ENCODE measurements at places on chromosomes 16 and 17.
A peak's percentile ranks its signal among the peaks of the same experiment; 100 is the strongest.

GRCh38 chr16:78307824-78308528, 208.5 kb downstream of the WWOX start:
- no peak for DNase-seq

GRCh38 chr17:80760511-80760911, 215.9 kb downstream of the RPTOR start:
- peak; percentile 65 for DNase-seq

DNA sequence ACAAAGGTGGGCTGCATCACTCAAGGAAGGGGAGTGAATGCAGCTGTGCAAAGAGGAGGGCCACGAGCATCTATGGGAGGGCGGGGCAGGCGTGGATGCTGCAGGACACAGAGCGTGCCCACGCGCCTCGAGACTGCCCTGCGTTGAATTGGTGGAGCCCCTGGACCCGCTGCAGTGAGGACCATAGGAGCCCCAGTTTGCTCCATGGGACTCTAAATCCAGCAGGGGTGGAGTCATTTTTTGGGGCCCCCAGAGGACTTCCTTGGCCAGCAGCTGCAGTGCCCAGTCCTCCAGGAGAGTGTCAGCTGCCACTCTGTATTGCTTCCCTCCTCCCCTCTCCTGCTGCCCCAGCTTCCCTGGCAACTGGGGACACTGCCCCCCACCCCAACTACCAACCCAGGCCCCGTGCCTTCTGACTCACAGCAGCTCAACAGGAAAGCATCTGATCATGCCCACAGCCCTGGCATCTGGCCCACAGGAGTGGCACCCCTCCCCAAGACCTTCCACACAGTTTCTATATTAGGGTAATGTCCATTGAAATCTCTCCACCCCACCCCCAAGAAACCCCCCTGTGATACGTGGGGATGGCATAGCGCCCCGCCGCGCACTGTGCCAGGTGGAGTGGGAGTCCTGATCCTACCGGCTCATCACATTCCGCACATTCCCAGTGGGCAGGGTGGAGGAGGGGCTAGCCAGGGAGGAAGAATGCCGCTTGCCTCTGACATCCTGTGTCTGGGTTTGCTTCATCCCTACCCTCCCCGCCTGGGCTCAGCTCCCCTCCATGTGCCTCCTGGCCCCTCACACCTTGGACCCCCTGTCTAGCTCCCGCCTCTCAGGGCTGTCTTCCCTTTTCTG, 27.8 kb upstream of the ITGA3 start:
- peak; percentile 82 for DNase-seq

- DNase-seq = no peak
Observed at GRCh38 chr16:87995644-87996043, 44.4 kb downstream of the BANP start.

DNA sequence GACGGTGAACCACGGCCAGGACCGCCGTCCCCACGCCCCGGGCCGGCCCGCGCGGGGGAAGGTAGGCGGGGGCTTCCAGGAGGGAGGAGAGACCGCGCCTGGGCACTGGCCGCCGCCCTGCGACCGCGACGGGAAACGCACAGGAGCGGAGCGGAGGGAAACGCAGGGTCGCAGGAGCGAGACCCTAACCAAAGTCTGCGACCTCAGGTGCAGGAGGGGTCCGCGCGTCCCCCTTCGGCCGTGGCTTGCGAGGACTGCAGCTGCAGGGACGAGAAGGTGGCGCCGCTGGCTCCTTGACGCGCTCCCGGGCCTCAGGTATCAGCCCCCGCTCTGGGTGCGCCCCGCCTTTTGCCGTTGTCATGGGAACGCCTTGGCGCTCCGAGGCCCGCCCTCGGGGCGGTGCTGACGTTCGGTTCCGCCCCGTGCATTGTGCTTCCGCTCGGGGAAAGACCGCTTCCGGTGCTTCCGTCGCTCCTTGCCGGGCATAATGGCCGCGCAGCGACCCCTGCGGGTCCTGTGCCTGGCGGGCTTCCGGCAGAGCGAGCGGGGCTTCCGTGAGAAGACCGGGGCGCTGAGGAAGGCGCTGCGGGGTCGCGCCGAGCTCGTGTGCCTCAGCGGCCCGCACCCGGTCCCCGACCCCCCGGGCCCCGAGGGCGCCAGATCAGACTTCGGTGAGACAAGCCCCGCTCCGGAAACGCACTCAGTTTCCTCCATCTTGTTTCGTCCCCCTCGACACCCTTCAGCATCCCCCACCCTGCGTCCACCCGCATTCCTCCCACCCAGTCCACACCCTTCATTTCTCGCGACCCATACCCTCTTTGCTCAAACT, at the start of gene OVCA2:
Gene OVCA2 (plus strand): TSS at position 462 of the 829 bp plus-strand sequence. CDS start 26 bp downstream, at position 488.
- DNase-seq = peak; percentile 96

DNA sequence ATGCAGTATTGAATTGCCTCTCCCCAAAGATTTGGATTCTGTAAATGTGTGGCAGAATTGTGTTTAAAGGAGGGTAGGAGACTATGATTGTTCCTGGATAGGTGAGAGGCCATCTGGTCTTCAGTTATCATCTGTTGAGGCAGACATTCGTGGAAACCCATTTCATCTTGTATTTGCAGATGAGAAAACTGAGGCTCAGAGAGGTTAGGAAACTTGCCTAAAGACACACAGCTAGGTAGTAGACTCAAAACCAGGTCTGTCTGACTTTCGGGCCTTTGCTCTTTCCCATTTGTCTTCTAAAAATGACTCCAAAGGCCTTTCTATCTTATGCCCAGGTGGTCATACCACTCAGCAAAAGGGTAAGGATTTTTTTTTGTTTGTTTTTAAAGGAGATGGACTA, 210.3 kb downstream of the SHISA9 start:
- DNase-seq = no peak

- DNase-seq = no peak
Observed at GRCh38 chr17:31531336-31531980, 140.0 kb downstream of the RAB11FIP4 start.

DNA sequence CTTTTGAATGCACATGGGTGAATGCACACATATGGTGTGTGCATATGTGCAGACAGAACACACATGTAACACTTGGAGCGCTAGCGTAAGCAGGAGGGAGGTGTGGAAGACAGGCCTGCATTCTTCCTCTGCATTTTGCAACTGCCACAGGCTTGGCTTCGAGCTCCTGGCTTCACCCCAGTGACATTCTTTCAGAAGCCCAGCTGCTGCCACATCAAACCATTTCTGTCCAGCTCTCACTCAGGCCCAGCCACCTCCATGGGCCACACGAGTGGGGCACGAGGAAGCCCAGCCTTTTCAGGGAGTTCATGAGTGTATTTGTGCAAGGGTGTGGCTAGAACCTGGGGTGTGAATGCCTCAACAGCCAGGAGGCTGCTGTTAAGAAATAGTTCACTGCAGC, 18.8 kb downstream of the LGALS3BP start:
- DNase-seq = peak; percentile 42

GRCh38 chr17:29674281-29674680, 51.6 kb upstream of the CORO6 start:
- no peak for DNase-seq

- no peak for DNase-seq
Observed at GRCh38 chr16:21959050-21959449, 5.9 kb downstream of the UQCRC2 start.

- no peak for DNase-seq
Observed at GRCh38 chr17:74635418-74635817, 11.9 kb upstream of the CD300E start.

DNA sequence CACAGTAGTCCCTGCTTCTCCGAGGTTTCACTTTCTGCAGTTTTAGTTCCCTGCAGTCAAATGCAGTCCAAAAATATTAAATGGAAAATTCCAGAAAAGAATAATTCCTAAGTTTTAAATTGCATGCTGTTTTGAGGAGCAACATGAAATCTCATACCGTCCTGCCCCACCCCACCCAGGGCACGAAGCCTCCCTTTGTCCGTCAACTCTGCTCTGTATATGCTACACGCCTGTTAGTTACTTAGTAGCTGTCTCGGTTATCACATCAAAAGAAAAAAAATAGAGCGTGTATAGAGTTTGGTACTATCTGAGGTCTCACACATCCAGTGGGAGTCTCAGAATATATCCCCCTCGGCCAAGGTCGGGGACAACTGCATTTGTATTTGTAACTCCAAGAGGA, 129.4 kb upstream of the NOL11 start:
- no peak for DNase-seq

DNA sequence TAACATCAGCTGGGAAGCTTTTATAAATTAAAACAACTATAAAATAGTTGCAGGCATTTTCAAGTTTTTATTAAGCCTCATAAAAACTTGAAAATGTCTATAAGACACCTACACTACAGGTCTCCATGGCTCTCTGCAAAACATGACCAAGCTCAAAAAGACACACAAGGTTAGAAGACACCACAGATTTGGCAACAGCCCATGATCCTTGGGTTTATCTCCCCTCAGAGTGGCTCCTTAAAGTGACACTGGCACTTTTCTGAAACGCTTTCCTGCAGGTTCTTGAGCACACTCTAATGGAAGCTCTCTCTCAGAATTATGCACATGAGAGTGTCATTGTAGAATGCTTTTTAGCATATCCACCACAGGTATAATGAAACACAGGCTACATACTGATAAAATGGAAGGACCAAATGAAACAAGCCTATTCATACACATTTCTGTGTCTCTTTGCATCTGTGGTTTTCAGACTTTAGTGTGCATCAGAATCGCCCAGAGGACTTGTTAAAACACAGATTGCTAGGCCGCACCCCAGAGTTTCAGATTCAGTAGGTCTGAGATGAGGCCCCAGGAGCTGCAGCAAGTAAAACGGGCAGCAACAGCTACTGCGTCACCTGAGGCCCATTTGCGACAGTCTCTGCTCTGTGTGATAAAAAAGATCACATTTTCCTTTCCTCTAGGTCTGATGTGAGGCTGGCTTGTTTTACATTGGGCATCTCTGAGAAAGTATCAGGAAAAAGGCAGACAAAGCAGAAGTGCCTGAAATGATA, 75.0 kb upstream of the WSB1 start:
- no peak for DNase-seq

GRCh38 chr16:53773150-53773846, 69.3 kb downstream of the FTO start:
- no peak for DNase-seq

- DNase-seq = no peak
Observed at GRCh38 chr16:50213939-50214519, 52.3 kb upstream of the ADCY7 start.

- DNase-seq = peak; percentile 93
Observed at GRCh38 chr16:2331199-2331930, 9.2 kb downstream of the ABCA3 start.

GRCh38 chr16:77939968-77940367, 82.4 kb upstream of the CLEC3A start:
- DNase-seq = no peak

DNA sequence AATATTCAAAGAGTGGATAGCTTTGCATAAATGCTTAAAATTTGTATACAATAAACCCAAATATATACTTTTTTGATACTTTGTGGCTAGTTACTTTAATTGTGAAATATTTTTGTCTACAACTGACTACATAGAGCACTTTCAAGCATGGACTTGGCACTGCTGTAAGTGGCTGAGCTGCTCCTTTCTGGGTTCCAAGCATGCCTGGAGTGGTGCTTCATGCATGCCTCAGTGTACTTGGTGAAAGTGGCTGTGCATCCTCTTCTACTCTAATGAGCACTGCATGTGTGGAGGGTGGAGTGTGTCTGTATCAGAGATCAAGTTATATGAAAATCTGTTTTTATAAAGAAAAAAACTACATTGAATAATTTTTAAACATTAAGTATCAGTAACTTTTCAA, 94.1 kb downstream of the OMG start:
- DNase-seq = no peak

DNA sequence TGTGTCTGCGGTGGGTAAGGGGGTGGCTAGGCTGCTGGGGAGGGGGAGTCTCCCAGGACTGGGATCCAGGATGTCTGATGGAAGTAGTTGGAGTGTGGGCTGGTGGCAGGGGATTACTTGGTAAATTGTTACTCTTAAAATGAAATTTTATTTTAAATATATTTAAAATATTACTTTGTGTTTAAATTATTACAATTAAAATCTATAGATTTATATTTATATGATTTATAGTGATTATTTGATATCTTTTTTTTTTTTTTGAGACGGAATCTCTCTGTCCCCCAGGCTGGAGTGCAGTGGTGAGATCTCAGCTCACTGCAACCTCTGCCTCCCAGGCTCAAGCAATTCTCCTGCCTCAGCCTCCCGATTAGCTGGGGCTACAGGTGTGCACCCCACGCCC, 18.6 kb downstream of the CPNE2 start:
- DNase-seq = no peak

GRCh38 chr16:81818568-81818896, 39.4 kb downstream of the PLCG2 start:
- DNase-seq = no peak

GRCh38 chr17:49297141-49297540, 64.9 kb downstream of the ZNF652 start:
- DNase-seq = no peak

DNA sequence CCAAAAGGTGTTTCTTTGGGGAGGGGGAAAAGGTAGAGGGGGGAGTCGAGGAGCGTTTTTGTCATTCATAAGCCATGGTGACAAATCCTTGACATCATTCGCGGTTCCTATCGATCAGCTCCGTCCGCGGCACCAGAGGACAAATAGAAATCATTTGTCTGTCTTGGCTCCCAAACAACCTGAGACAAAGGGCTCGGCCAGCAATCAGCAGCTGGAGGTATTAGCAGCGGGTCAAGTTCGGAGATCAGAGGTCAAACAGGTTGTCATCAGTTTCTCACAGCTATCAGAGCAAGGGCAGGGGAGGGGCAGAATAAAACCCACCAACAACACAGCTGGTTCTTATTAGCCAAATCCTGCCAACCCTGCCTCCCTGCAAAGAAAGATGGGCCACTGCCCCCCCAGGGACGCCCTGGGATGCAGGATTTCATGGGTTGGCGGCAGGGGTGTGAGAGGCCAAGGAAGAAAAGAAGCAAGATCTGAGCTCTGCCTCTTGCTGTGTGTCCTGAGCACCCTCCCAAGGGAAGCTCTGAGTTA, 145.3 kb upstream of the LHX1 start:
- no peak for DNase-seq

DNA sequence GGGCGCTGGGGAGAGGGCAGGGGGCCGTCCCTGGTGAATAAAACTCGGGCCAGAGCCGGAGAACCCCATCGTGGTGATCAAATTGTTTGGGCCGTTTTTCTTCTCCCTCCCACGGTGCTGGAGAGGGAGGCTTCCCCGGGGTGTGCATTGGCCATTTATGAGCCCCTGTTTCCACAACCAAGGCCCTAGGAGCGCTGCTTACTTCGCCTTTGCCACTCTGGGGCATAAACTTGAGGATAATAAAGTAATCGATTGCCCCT, 544 bp downstream of the CCP110 start:
- no peak for DNase-seq

DNA sequence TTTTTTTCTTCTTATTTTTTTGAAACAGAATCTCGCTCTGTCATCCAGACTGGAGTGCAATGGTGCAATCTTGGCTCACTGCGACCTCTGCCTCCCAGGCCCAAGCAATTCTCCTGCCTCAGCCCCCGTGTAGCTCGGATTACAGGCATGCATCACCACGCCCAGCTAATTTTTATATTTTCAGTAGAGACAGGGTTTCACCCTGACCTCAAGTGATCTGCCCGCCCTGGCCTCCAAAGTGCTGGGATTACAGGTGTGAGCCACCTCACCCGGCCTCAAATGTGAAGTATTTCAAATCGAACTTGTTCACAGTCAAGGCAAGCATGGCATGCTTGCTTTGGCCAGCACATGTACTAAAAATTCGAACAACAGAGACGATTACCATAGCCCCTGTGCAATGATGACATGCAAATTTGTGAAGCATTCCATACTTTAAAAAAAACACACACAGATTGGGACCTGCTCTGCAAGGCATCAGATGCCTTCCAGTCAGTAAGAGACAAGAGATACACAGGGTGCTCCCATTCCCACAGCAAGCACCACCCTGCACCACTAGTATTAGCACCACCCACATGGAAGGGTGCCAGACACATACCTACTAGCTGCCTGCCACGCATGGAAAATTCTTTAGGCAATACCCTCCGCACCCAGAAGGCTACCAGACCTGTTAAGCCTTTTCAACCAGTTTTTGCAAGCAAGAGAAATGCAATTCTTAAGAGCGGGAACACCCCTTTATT, 47.2 kb downstream of the ANKRD11 start:
- no peak for DNase-seq

Data from upper lobe of left lung (tissue), 6 donors.